ENCODE measurements at places on chromosomes 11 and 22.

- DNase-seq: no peak
Measured at GRCh38 chr11:28773606-28774005, 665.4 kb downstream of the METTL15 start.

GRCh38 chr11:19013181-19013857 lies 47.2 kb downstream of the MRGPRX2 start:
- no peak for DNase-seq

- DNase-seq: no peak
Measured at GRCh38 chr22:20866736-20867135, 7.9 kb downstream of the SNAP29 start.

DNA sequence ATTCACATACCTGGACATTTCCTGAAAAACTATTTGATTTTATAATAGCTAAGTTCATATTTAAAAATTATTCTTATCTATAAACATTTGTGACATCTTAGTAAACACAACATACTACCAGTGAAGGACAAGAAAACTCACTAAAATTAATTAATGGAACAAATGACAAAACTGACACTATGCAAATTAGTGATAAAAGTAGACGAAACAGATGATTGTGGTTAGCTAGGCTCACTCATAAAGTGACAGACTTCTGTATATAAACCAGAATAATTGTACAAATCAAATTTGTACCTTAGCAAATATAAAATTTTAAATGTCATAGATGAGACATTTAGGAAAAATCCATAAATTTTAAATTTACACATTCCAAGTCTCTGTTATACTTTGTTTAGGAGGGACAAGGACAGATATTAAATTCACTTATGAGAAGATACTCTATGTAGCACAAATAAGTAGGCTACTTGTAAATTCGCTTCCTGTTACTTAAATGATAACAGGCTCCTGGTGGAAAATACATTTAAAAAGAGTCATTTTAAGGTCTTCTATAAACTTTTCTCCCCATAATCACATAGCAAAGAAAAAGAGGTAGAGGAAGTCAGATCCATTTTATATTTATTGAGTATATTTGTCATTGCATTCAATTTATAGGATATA lies 81.2 kb downstream of the KIF18A start:
- no peak for DNase-seq

GRCh38 chr11:61747192-61747966 lies 5.1 kb upstream of the MYRF start:
- peak; percentile 16 for DNase-seq

- no peak for DNase-seq
Measured at GRCh38 chr11:33258631-33259205, 1.5 kb downstream of the HIPK3 start.

- DNase-seq: no peak
Measured at GRCh38 chr11:63833048-63833447, 5.9 kb upstream of the MARK2 start.

DNA sequence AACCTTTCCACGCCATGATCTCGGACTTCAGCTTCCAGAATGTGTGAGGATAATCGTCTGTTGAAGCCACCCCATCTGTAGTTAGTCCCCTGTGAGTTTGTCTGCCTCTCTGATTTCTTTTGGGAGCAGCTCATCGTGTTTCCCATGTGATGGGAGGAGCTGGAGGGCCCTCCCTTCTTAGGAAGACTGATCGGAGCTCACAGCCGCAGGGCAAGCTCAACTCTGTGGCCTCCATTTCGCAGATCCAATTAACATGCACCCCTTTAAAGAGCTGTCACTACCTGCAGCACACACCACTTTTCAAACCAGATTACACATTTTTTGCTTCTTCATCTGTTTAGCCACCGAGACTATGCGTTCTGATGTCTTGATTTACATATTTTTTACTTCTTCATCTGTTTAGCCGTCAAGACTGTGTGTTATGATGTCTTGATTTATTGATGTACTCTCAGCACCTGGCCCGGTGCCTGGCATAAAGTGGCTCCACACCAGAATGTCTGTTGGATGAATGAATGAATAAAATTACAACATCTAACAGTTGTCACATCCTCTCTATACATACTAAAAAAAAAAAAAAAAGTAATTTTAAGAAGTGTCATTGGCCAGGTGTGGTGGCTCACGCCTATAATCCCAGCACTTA lies 14.9 kb upstream of the PPFIA1 start:
- no peak for DNase-seq
